Thoracic aorta (tissue), 2 donors: ENCODE measurements at places on chromosomes 16 and 17.

- DNase-seq, result no peak
These were observed 273.1 kb downstream of the PHKB start for GRCh38 chr16:47734081-47734857.

GRCh38 chr17:11340803-11341202 lies 99.8 kb downstream of the SHISA6 start:
- no peak for DNase-seq

- peak; percentile 18 for DNase-seq
These were observed 6.9 kb upstream of the PIRT start for GRCh38 chr17:10844621-10845387.

GRCh38 chr16:620700-621525 lies 9.9 kb upstream of the WFIKKN1 start:
- no peak for DNase-seq

DNA sequence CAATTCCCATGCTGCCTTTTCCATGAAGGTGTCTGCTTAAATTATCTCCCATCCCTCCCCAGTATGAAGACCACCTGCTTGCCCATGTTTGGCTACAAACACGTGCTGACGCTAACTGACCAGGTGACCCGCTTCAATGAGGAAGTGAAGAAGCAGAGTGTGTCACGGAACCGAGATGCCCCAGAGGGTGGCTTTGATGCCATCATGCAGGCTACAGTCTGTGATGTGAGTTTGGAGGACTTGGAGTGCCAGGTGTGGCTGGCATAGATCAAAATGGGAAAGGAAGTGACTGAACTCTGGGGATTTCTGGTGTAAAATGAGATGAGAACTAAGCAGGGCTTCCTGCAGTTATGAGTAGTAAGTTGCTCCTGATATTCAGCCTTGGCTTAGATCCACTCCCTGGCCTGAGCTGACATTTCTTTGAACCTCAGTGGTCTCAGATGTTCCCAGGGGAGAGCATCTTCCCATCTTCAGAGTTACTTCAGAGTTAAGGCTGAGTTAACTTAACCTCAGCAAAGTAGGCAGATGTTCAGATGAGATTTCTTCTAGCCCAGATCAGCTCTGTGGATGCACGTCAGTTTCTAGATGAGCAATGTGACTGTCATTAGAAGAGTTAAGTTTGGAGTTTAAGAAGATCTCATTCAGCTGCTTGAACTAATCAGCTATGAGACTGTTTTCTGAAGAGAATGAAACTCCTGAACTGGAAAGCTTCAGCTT lies 32.7 kb downstream of the ITGB3 start:
- no peak for DNase-seq

DNA sequence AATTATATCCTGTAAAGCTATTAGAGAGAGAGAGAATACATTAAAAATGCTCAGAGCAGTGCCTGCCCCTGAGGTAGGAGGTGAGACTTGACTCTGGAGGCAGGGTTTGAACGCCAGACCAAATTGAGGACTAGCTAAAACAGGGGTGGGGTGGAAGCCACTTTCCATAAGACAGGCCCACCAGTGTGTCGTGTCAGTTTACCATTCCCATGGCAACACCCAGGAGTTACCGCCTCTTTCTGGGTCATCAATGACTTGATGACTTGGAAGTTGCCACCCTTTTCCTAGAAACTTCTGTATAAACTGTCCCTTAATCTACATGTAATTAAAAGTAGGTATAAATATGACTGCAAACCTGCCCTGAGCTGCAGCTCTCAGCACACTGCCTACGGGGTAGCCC lies 32.0 kb upstream of the ABCC12 start:
- no peak for DNase-seq

- no peak for DNase-seq
These were observed 85.8 kb downstream of the HIC1 start for GRCh38 chr17:2140683-2141082.

DNA sequence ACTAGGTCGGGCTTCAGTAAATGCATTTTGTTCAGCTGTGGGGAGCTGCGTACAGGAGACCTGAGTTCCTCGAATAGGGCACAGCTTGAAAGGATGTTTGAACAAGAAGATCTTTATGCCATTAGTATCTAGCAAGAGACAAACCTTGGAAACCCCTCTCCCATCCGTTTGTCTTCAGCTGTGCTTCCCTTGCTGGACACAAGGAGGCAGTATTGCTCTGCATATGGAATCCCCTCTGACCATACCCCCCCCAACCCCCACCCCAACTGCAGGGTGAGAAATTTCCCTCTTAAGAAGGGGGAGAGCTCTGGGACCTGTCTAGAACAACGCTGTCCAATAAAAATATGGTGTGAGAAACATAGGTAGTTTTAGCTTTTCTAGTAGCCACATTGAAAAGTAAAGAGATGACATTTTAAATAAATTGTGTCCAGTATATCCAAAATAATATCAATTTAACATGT lies 1.6 kb downstream of the MRM1 start:
- DNase-seq, result no peak

GRCh38 chr17:78294776-78295175 lies 63.3 kb downstream of the TMEM235 start:
- DNase-seq, result no peak

- no peak for DNase-seq
These were observed 4.2 kb upstream of the KRT24 start for GRCh38 chr17:40707745-40708144.

DNA sequence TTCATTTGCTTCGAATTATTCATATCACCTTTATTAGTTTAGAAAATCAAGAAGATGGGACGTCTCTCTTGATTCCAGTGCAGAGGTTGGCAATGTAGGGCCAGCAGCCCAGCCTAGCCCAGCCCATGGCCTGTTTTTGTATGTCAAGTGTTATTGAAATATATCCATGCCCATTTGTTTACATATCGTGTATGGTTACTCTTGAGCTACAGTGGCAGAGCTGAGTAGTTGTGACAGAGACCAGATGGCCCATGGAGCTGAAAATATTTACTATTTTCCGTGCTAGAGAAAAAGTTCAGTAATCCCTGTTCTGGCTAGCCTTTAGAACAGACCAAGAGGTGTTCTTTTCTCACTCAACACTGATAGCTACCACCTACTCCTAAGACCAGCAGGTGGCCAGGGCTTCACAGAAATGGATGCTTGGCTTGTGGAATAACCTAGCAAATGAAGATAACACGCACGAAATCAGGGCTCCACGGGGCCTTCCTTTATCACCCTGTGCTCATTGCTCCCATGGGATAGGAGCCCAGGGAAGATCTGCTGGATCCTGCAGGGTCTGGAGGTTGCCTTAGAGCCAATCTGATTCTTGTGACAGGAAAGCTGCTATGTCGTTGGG lies 123.2 kb upstream of the ANKFN1 start:
- no peak for DNase-seq

- no peak for DNase-seq
These were observed 95.1 kb downstream of the PRKCA start for GRCh38 chr17:66397486-66397885.

DNA sequence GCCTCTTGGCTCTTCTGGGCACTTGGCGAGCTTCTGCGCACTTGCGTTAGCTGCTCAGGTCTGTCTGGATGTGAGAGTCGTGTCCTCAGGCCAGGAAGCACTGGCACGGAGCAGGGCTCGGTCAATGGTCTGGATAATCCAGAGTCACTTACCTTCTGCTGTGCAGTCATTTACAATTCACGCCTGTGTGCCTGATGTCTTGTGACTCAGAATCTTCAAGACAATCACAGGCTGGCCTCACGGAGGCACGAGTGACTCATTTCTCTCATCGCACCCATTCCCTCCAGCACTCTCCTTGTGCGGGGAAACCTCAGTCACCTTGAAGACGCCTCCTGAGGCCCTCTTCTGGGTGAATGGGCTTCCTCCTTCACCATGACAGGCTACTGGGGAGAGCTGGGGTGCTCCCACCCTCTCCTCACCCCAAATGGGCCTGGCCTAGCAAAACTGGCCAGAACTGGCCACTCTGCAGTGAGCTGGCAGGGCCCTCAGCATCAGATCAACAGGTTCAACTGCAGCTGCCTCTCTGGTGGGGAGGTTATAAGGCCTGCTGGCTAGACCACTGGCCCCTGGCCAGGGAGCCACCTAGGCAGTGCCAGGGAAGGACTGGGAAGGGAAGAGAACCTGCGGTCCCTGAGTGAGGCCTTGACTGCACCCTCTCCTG lies 1.9 kb upstream of the CAPN15 start:
- DNase-seq, result no peak

DNA sequence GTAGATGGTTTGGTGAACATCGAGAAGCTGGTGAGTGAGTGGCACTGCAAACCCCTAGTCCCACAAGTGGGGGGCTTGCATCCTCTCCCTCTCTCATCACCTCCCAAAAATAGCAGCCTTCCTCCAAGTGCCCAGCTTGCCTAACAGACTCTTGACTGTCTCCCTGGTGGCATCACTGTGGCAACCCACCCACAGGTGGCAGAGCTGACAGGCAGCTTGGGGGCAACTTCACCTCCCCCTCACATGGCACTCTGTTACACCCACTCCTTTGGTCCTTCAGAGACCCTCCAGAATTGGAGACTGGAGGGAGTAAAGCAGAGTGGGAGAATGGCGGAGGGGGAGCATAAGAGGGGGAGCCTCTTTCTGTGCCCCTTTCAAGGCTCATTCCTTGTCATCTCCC lies 15.7 kb downstream of the RAPGEFL1 start:
- DNase-seq, result no peak

- no peak for DNase-seq
These were observed 4.3 kb downstream of the ZFP1 start for GRCh38 chr16:75152635-75153034.

- no peak for DNase-seq
These were observed 14.9 kb downstream of the TMEM114 start for GRCh38 chr16:8575399-8575798.

DNA sequence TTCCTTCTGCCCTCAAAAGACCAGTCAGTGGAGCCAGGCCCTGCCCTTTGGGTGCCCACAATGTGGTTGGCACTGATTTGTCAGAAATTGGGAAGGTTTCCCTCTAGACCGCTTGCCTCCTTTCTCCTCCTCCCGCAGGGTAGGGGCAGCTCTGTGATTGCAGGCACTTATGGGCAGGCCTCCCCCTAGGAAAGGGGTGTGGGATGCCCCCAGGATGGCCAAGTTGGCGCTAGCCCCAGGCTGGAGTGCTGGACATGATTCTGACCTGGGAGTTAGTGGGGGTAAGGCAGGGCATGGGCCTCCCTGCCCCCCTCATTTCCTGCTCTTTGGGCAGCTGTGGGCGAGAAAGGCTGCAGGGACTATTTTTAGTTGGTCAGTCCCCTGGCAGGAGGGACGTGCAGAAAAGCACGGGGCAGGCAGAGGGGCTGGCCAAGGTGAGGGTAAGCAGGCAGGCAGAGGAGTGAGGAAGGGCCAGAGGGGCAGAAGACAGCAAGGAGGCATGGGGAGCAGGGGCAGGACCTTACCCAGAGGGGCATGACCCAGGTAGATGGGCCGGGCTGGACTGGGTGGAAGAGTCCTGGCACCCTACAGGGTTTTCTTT lies 3.3 kb downstream of the RARA start:
- no peak for DNase-seq

DNA sequence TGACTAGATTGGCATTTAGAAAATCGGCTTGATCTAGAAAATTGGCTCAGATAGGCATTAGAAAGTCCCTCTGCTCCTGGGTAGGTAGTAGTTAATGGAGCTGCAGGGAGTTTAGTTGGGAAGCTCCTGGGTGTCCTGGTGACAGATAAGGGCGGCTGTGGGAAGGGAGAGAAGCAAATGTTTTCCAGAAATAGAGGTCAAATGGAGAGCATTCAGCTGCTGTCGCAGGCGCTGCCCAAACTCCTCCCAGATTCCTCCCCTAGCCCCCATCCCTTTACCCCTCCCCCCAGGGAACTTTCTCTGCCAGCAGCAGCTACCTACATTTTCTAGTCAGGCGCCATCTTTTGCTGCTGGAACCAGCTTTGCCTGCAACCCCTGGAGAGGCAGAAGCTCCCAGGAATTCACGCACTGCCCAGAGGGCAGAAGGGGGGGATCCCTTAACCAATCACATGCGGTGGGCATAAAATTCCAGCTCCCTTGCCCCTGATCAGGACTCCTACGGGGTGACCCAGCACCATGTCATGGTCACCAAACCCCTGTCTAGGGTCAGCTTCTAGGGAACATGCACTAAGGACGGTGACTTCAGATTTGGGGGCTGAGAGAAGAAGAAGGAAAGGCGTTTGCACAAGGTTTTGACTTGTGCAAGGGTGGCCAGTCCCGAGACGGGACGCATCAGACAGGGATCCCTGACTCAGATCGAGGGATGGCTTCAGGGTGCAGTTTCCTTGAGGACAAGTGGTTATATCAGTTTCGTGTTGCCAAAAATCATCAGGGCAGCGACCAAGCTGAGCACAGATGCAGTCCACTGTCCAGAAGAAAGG lies 43.8 kb downstream of the SOCS1 start:
- no peak for DNase-seq

DNA sequence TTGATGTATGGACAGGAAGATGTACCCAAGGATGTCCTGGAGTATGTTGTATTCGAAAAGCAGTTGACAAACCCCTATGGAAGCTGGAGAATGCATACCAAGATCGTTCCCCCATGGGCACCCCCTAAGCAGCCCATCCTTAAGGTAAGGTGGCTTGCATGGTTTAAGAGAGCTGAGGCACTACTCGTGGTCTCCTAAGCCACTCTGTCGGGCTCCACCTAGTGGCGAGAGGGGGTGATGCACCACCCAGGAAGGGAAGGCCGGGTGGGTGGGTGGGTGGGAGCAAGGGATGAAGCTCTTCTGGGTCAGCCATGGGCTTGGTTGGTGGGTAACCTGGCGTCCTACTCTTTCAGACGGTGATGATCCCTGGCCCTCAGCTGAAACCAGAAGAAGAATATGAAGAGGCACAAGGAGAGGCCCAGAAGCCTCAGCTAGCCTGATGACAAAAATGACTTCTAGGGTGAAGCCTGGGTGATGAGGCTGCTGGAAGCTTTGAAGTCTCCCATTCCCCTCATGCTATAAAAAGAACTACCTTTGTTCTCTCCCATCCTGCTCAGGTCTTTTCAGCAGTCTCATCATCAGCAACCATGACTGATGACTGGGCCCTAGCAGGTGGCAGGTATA lies 21.5 kb downstream of the GPR179 start:
- DNase-seq, result peak; percentile 12

GRCh38 chr16:21064203-21064602 lies 86.4 kb downstream of the DNAH3 start:
- DNase-seq, result no peak

DNA sequence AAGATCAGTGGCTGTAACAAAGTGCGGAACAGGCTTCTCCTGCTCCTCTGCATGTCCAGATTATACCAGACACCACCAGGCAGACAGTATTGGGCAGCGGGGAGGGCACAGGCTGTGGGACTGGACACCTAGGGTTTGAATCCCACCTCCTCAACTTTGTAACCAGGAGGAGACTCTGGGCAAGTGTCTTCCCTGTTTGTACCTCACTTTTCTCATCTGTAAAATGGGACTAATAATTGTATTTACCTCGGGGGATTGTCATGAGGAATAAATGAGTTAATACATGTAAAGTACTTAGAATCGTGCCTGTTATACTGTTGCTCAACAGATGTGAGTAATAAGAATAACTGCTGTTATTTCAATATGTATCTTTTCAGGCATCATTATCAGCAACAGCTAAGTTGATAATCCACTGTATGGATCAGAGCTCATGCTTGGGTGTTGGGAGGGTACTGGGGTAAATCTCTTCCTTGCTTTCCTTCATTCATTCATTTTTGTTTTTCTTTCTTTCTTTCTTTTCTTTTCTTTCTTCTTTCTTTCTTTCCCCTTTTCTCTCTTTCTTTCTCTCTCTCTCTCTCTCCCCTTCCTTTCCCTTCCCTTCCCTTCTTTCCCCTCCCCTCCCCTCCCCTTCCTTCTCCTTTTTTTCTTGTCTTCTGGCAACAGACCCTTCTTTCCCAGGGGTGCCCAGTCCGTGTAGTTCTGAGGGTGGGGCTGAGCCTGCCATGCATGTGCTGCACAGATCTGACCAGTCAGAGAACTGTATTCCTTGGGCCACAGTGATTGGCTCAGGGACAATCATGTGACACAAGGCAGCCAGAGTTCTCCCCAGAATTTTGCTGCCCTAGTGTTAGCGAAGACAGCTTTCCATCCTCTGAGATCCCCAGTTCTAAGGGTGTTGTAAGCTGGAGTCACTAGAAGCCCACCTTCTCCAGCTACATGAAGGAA lies 25.3 kb upstream of the BRD7 start:
- no peak for DNase-seq
